SK-N-MC (cell line): ENCODE measurements at places on chromosomes 1 and 21.

DNA sequence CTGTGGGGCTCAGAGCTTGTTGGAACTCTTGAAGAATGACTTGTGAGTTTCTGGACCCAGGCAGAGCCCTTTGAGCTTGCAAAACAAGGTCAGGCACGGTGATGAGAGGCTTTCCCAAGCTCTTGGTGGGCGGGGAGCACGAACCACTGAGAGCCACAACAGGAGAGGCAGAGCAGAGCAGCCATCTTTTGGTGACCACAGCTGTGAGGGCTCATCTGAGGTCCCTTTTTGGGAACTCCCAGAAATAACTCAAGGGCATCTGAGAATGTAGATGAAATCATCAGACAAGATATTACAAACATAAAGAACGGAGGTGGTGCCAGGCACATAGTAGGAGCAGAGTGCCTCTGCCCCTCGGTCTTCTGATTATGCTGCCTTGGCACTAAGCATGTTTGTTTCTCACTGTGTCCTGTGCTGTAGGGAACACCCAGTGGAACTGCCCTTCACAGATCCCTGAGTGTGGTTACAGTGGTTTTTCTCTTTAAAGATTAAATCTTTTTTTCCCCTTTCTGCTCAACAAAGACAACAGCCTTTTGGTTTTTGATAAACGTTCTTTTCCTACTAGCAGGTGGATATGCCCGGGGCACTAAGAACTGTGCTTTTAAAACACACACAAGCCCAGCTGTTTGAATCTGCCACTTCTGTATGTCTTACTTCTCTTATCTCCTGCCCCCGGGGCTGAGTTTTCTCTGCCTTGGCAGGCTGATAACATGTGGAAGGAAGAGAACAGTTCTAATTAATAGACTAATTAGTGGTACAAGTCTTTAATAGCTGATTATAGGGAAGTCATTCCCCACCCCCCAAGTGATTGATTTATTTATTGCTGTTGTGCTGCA is 37.7 kb downstream of the CD34 start:
- DNase-seq: no peak

DNA sequence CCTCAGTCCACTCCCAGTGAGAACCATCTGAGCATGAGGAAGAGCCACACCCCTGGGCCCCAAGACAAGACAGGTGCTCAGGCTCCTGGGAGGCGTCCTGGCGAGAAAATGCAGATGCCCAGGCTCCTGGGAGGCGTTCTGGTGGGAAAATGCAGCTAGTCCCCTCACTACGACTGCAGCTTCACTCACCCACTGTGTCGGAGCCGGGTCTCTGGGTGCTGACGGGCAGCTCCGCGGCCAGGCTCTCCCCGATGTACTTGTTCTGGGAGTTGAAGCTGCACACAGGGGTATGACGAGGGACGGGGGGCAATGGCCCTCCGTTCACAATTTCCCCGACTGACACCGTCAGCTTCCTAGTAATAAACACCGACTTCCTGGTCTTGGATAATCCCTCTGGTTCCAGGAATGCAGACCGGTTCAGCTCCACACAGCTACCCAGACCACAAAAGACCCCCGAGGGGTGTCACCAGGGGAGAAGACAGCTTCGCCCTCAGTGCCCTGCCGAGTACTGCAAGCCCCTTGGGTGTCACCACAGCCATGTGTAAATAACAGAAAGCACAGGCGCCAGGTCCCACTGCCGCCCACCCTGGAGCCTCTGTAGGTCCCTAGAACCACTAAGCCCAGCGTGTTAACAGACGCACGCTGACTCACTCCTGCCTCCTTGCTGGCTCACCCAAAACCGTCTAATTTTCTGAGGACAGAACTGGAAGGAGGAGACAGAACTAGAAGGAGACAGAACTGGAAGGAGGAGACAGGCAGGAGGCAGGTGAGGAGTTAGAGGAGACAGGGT is 19.5 kb downstream of the MCM3AP start:
- no peak for DNase-seq

DNA sequence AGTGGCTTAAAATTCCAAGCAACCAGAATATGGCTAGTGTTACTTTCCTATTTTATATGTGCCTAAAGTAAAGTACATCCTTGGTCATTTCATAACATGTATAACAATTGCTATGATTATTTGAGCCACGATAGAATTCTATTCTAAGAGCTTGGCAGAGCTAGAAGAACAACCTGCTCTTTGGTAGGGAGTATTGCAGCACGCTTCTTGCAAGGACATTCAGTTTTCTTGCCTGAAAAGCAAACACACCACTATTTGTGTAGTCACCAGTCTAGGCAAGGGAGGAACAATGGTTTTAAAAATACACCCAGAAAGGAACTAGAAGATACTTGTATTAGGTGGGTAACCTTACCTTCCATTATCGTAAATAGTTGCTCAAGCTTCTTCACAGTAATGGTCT is 51.5 kb downstream of the CNST start:
- no peak for DNase-seq

- DNase-seq: peak; percentile 66
These were observed 5.8 kb downstream of the TTC13 start for GRCh38 chr1:230972855-230973271.

DNA sequence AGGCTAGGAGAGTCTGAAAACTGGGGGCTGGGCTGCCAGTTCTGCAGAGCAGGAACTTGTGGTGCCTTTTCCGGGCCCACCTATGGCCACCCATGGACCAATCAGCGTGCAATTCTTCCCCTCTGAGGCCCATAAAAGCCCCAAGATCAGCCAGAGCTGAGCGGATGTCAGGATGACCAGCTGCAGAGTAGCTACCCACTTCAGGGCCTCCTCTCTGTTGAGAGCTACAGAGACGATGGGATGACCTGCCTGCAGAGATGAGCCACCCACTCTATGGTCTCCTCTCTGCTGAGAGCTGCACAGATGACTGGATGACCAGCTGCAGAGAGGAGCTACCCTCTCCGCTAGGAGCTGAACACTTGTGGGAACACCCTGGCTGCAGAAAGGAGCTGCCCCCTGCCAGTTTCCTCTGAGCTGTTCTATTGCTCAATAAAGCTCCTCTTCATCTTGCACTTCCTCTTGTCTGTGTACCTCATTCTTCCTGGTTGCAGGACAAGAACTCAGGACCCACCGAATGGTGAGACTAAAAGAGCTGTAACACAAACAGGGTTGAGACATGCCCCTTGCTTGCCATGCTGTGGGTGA is 12.8 kb upstream of the AADACL4 start:
- no peak for DNase-seq

DNA sequence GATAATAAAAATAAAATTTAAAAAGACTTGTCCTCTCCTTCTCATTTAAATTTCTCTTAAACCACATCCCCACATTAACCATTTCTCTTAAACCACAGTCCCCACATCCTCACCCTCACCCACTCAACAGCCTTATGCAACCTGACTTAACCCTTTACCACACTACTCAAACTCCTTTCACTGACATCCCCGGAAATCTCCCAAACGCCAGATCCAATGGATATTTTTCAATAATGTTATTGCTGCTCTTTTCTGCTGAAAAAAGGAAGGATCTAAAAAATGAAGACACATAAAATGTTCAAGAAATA is 54.2 kb upstream of the EEIG2 start:
- no peak for DNase-seq

GRCh38 chr1:175009532-175009931 is 9.8 kb downstream of the CACYBP start:
- DNase-seq: no peak

- DNase-seq: no peak
These were observed 42.1 kb upstream of the CFHR3 start for GRCh38 chr1:196732526-196732925.

DNA sequence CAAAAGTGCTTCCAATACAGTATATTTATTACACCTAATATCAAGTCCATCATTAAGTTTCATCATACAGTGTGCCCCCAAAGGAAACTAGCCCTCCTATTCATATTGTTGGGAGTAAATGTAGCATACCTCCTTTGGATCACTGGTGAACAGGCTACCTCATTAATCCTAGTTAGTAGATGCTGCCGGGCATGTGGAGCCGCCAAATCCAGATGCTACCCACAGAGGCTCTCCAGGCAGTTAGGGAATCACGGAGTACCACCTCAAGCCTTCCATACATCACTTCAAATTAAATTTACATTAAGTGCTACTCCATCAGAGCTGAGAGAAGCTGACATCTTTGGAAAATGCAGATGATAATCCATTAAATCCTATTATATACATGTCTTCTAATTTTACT is 121.7 kb upstream of the FOXD3 start:
- DNase-seq: no peak
